Cortex of kidney (tissue), 1 donor: ENCODE measurements at places on chromosomes 5 and 9.

DNA sequence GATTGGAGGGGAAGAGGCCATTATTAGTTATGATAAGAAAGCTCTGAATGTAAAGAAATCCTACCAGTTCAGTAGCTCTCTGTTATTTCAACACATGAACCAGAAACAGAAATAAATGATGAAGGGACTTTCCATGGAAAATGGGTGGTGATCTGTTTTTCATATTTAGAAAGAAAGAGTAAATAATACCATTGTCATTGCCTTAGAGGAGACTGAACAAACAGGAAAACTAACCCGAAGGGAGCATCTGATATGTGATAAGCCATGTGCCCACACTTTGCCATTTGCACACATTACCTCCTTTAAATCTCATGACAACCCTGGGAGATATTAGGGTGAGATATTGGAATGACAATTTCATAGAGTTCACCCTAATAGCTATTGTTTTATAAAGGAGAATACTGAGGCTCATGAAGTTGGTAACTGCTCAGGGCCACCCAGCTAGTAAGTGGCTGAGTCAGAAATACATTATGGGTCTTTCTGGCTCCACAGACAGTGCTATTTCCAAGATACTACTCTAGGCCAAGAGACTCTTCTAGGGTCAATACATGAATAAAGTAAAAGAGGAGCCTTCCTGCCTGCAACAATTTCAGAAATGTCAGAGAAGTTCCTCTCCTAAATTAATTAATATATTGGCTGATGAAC is 111.0 kb upstream of the SLIT3 start:
- no peak for DNase-seq

- no peak for DNase-seq
Measured at GRCh38 chr9:34458959-34459340, 345 bp downstream of the DNAI1 start.

- DNase-seq: no peak
Measured at GRCh38 chr5:176590035-176590717, 19.8 kb downstream of the GPRIN1 start.

DNA sequence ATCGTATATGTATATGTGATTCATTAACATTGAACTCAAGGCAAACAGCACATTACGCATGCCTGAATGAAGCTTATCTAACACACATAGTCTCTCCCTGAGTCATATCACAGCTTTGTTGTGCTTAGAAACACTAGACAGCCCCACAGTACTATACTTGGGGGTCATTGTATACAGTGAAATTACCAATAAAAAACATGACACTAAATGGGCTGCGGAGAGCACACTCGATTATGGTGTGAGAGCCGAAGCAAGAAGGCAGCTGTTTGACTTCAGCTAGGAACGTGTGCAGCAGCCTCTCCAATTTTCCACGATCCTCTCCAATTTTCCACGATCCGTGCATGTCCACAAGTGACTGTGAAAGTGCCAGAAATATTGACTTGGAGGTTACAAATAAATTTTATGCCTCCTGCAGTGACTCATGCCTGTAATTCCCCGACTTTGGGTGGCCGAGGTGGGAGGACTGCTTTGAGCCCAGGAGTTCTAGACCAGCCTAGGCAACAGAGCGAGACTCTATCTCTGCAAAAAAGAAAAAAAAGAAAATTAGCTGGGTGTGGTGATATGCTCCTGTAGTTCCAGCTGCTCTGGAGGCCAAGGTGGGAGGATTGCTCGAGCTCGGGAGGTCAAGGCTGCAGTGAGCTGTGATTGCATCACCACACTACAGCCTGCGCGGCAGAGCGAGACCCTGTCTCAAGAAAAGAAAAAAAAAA is 102.4 kb downstream of the DAPK1 start:
- DNase-seq: no peak

GRCh38 chr5:4875942-4876341 is 264.2 kb upstream of the ADAMTS16 start:
- DNase-seq: no peak

DNA sequence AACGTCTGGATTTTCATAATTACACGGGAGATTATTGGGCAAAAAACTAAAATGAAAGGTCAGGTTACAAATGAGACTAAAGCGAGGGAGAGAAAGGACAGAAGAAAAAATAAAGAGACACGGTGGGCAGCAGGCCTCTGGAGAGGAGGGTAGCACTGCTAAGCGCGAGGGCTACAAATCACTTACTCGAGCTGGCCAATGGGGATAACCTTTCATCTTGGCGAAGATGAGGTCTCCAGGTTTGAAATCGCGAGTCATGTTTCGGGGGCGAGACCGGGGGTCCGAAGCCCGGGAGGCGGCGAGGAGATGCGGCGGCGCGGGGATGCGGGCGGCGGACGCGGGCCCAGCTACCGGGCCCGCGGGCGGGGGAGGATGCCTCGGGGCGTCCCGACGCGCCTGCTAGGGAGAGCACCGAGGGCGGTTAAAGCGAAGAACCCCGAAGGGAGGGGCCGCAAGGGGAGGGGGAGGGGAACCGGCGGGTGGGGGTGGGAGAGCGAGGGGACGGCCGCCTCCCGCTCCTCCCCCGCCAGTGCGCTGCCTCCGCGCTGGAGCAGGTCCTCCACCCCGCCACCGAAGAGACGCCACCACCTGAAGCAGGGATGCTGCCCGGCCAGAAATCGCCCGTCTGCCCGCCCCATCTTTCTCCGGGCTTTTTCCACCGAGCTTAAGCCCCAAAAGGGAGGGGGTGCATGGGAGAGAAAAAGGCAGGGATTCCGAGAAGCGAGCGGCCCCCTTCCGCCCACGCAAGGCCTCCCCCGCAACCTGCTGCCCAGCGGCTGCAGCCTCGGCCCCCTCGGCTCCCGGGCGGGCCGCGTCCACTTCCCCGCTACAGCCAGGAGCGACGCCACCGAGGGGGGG is 610 bp downstream of the PSIP1 start:
- DNase-seq: no peak

GRCh38 chr9:104758974-104759373 is 5.0 kb upstream of the NIPSNAP3B start:
- DNase-seq: no peak

DNA sequence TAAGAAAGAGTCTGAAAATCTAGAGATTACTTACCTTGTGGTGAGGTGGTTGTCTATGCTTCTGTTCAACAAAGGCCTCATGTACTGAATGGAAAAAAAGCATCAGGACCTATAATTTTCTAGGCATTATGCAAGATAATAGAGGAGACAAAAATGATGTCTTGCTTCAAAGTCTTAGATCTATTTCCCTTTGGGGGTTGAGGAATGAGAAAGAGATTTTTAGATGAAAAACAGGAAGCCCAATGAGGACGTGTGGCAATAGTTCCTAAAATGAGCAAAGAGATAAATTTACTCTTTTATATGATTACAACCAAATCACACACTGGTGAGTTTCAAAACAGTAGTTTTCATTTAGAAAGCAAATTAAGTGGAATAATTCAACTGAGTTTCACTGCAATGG is 99.5 kb downstream of the GHR start:
- no peak for DNase-seq

DNA sequence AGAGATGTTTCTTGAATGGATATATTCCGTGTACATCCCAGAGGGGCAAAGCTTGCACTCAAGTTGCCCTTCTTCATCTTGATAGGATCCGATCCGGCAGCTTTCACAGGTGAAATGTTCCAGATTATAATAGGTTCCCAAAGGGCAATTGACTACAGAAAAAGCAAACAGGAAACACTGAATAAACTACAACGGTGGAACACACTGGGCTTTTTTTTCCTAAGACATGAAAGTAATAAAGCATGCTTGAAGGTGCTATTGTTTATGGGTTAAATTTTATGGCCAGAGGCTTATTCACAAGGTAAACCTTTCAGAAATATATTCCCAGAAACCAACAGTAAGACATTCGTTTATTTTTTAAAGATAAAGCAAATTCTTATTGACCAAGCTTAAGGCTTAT is 110.6 kb downstream of the SVEP1 start:
- DNase-seq: no peak

- no peak for DNase-seq
Measured at GRCh38 chr9:123191680-123192079, 76.7 kb downstream of the STRBP start.

- no peak for DNase-seq
Measured at GRCh38 chr9:4864234-4864661, 71.5 kb downstream of the RCL1 start.

- no peak for DNase-seq
Measured at GRCh38 chr9:37676411-37676830, 25.7 kb downstream of the FRMPD1 start.

DNA sequence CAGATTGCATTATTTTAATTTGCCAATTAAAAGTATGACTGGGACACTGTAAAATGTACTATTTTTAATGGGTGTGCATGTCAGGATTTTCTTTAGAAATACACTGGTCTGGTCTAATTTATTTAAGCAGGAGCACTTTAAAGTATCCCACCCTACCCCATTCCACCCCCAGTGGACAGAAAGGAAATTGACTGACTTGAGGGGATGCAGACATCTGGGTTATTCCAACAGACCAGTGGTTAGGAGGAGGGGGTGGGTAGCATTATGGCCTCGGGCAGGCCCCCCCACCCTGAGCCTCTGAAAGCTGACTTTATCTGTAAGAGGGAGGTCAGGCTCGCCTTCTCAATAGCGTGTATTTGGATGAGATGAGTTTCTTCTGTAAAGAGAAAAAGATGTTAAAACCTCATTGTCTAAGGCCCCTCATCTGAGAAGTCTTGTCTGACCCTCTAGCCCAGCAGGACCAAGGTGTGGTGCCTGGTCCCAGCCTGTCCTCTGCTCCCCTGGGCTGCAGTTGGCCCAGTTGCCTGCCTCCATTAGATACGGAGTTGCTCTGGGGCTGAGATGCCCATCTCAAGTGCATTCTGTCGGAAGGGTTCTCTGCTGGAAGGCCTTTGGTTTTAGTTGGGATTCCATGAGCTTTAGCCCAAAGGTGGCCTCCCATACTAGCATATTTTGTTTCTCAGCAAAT is 4.4 kb downstream of the HNRNPAB start:
- DNase-seq: no peak

DNA sequence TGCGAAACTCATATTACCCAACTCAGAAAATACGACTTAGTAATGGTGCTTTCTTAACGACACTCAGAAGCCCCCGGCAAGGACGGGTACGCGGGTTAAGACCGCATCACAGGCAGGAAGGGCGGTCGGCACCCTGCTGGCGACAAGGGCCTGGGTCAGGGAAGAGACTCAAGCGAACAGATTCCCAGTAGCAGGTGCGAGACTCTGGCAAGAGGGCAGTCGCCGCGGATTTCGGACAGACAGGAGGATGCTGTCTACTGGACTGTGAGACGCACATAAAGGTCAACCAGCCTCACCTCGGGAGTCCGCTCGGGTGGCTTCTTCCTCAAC is 398 bp downstream of the RAPGEF6 start:
- no peak for DNase-seq

- no peak for DNase-seq
Measured at GRCh38 chr9:1427875-1428274, 377.7 kb downstream of the DMRT2 start.

DNA sequence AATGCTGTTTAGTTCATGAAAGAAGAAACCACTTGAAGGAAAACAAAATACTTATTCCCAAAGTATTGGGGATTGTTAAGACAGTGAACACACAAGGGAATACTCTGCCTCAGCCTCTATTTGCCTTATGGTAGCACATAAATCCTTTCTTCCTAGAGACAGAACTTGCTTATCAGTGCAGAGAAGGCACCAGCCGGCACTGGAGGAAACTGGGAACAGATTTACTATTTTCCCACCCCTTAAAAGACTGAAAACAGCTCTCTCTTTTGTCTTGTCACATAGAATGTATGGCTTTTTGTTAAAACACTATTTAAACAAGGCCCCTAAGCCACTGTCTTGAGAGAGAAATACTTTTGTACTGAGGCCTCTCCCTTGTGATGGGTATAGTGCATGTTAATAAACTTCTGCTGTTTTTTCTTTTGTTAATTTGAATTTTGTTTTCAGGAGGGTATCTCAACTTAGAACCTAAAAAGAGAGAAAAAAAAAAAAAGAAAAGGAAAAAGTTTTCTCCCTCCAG is 40.7 kb upstream of the EDIL3 start:
- no peak for DNase-seq

DNA sequence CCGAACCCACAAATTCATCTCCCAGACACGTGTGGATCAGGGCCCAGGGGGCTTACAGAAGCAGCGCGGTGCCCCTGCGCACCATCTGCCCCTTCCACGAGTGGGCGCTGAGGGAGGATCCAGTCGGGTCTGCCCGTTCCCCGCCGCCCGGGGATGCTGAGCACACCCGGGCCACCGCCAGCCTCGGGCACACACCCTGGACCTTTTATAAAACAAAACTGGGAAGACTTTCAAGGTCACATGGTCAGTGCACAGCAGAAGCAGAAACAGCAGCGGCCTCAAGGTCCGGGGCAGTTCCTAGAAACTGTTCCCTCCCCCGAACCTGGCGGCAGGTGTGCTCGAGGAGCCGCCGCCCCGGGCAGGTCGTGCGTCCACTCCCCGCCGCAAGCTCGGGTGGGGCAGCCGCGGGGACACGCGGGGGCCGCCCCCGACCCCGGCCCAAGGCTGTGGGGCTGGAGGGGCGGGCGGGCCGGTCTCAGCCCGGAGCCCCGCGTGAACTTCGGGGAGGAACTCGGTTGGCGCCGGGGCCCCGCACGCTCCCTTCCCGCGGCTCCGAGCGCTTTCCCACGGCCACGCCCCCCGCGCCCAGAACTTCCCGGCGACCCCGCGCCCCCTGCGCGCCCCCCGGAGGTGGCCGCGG is 633 bp upstream of the PPP1R26 start:
- no peak for DNase-seq

GRCh38 chr5:56459394-56460194 is 226.5 kb upstream of the ANKRD55 start:
- no peak for DNase-seq

- no peak for DNase-seq
Measured at GRCh38 chr5:115941051-115941675, 21.1 kb upstream of the LVRN start.

- DNase-seq: no peak
Measured at GRCh38 chr5:37710965-37711364, 128.9 kb downstream of the GDNF start.

GRCh38 chr9:16710888-16711287 is 159.6 kb downstream of the BNC2 start:
- no peak for DNase-seq

GRCh38 chr5:80072103-80073073 is 37.2 kb downstream of the THBS4 start:
- DNase-seq: no peak

GRCh38 chr9:78698371-78698770 is 401.4 kb downstream of the PSAT1 start:
- DNase-seq: no peak

DNA sequence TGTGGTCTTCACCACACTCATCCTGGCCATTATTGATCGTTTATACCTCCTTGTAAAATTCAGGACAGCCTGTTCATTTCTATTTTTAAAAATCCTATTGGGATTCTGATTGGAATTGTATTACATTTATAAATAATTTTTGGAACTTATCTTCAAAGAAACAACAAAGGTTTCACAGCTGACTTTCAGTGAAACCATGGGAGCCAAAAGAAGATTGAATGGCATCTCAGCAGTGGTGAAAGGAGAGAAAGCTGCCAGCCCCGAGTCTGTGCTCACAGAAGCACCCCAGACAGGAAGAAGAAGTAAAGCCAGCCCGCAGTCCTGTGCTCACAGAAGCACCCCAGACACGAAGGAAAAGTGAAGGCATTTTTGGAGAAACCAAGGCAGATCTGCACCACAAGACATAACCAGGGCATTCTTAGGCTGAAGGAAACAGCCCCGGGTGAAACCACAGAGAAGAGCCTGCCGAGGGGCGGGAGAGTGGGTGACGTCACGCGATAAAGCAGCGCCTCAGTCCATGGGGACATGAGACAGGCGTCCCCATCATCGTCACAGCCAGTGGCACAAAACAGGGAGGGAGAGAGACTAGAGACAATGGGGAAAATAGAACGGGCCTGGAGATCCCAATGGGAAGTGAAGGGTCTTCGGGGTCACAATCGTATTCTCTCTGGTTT is 42.5 kb upstream of the SLC9A3 start:
- no peak for DNase-seq
